ENCODE measurements at places on chromosomes 12 and 14.

DNA sequence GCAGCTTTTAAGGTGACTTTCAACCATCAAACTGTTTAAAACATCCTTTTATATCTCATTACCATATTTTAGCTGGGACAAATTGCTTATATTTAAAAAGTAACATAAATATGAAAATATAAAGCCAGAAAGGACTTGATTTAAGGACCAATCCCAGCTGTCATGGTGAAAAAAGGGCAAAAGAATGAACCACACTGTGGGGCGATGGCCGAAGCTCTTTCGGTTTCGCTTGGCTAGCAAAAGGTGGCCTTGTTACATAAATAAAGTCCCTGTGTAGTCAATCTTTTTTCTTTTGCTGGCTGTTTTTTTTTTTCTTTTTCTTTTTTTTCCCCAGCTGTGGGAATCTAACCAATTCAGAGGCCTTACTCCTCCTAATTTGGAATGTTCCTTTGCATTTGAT, 50.9 kb downstream of the FBXO33 start:
- DNase-seq: no peak

DNA sequence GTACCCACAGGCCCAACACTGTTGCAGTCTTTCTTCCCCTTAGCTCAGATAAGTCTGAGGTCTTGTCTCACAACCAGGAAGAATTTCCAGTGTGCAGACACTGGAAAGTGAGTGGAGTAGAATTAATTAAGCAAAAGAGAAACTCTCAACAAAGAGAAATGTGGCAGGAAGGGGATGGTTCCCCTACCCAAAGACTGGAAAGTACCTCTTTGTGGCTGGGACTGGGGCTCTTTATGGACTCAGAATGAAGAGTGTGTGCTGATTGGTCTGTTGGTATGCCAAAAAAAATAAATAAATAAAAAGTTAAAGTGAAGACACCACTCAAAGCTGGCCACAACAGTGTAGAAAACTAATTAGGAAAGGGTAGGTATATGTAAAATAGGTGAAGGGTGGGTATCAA, 26.4 kb downstream of the GLIPR1L1 start:
- DNase-seq: no peak

GRCh38 chr12:93773122-93773871, 96.1 kb downstream of the CRADD start:
- peak; percentile 57 for DNase-seq

GRCh38 chr14:25696176-25696575, 646.2 kb upstream of the STXBP6 start:
- no peak for DNase-seq

- no peak for DNase-seq
Measured at GRCh38 chr14:66804141-66804540, 296.2 kb downstream of the GPHN start.

DNA sequence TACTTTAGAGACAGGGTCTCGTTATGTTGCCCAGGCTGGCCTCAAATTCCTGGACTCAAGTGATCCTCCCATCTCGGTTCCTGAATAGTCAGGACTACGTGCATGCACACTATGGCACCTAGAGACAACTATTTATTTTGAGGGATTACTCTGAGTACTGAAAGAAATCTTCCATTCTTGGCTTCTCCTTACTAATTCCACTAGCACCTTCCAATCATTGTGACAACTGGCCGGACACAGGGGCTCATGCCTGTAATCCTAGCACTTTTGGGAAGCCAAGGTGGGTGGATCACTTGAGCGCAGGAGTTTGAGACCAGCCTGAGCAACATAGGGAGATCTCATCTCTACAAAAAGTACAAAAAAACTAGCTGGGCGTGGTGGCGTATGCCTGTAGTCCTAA, 42.1 kb upstream of the MTERF2 start:
- DNase-seq: no peak

DNA sequence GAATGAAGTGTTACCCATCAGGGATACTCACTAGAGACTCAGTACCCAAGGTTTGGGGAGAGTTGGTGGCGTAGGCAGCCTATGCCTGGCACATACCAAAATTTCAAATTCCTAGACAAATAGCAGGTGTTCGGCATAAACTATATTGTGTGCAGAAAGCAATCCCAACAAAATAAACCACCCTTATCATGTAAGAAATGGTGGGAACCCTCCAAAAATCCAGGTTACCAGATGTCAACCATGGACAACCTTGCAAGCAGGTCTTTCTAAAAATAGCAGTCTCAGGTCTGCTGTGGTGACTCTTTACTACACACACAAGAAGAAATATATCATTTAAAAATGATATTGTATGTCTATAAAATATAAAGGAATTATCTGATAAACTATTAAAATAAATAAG, 17.7 kb upstream of the PTGER2 start:
- no peak for DNase-seq

DNA sequence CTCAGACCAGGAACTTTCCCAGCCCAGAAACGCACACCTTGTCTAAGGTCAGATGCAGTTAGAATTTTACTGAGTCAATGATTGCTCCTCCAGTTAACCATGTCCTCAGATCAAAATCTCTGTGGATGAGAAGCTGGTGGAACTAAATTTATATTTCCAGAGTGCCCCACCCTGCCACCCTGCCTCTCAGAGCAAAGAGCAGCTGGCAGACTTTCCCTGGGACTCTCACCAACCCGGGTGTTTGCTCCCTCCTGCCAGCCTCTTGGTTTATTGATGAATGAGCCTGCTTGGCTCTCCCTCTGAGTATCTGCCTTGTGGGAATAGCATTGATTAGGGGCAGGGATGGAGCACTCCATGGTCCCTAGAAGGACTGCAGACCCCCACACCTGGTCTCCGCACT, 5.9 kb upstream of the KRT1 start:
- no peak for DNase-seq

- DNase-seq: no peak
Measured at GRCh38 chr12:93178154-93178878, 199.4 kb upstream of the NUDT4 start.

DNA sequence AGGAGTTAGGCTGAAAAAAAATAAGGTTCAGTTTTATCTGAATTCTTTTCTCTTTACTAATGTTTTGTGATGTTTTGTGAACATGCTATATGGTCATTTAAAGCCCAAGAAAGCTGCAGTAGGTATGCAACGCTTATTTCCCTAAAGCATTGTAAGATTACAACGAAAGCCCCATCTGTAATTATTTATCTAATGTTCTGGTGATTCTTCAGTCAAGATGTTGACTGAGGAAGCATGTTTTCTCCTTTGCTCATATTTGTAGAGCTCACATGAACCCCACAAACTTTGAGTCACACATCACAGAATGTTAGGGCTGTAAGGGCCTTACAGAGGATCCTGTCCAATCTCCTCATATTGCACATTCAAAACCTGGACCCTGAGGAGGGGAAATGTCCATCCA, 3.2 kb upstream of the TUBA1C start:
- no peak for DNase-seq

- DNase-seq: no peak
Measured at GRCh38 chr14:75833326-75834020, 148.3 kb downstream of the TGFB3 start.

DNA sequence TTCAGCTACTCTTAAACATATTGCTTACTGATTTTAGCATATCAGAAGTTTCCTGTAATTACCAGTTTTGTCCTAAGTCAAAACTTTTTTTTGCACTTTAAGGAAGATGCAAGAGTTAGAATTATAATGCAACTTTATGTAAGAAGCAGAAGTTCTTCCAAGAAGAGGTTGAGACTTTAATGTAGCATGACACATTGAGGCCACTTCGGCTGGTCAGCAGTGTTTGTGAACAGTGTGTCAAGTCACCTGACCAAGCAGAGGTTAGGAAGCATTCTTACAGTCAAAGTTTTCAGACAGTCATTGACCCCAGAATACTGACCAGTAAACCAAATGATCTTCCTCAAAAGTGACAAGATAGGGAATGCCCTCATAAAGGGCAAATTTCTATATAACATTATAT, 15.2 kb downstream of the FGFR1OP2 start:
- DNase-seq: no peak

- DNase-seq: no peak
Measured at GRCh38 chr12:109482894-109483293, 5.5 kb downstream of the UBE3B start.

GRCh38 chr12:37545759-37546158, 770.8 kb upstream of the ALG10B start:
- DNase-seq: no peak

DNA sequence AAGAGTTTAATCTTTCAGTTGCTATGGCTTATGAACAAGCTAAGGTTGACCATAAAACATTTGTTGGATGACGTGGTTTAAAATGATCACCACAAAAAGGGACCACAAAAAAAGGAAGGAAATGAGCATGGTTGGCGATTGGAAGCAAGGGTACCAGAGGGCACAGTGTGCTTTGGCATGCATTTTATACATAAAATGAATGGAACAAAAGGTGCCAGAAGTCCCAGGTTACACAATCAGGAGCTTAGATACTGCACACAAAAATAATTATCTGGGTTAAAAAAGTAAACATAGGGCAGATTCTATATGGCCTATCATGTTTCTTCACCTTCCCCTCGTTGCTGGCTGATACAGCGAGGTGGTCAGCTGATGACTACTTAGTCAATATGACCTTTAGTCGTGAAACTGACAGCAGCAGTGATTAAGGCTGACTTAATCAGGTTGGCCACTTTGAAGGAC, 50.7 kb downstream of the ZC3H14 start:
- DNase-seq: no peak

GRCh38 chr12:29157486-29157946, 8.4 kb downstream of the FAR2 start:
- no peak for DNase-seq

DNA sequence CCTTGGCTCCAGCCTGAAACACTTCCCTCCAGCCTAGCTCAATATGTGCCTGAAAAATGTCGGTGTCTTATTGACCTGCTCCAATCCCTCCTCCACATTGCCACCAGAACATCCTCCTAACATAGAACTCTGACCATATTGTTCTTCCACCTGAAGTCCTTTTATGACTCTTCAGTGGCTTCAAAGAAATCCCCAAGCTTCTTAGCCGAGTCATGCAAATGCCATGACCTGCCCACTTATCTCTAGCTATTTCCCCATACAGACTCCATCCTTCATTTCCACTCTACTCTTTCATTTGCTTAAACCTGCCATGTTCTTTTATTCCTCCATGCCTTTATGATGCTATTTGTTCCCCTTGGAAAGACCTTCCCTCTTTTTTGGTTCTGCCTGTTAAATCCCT, 568.6 kb downstream of the ETNK1 start:
- DNase-seq: no peak

GRCh38 chr12:107362960-107363359, 269.6 kb upstream of the CRY1 start:
- DNase-seq: no peak

DNA sequence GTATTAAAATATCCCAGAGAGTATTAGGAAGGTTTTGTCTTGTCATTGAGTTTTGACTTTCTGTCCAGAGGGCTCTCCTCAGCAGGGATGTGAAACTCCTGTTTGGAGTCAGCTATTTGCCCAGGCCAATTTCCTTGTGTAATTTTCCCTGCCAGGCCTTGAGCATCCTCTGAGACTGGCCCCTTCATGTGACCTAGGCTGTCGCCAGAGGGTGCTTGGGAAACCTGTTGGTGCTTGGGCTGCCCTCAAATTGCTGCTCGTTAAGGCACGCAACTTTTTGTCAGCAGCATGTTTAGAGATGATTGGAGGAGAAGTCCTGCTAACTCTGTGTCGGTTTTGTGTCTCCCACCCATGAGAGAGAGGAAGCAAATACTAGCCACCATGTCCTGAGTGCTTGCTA, 39.1 kb downstream of the IQSEC3 start:
- no peak for DNase-seq
